MG63 (cell line): ENCODE measurements at places on chromosomes 2 and 18. TPM values are rescaled to one million over a fixed set of nuclear protein-coding genes. Genes with fewer than 3 reads are reported as not detected.

DNA sequence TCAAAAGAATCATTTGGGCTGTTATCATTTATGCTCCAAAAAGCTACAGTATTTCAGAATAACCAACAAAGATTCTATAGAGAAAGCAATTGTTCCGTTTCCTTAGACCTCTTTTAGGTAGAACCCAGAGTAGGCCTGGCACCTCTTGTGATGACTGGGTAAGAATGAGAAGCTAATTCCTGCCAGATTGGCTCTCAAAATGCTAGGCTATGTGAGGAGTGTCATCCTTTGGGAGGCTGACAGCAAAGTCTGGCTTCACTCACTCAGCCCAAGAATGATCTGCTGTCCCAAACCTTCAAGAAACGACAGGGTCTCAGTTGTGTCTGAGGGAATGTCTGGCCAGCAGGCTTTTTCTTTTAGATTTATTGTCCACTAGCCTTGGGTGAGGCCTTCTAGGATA, 4.5 kb downstream of the CERS6 start:
- DNase-seq, result no peak

GRCh38 chr2:11631462-11631861, 38.5 kb downstream of the NTSR2 start:
- peak; percentile 77 for DNase-seq

- no peak for DNase-seq
Measured at GRCh38 chr2:172639256-172639655, 83.4 kb downstream of the PDK1 start.

- no peak for DNase-seq
Measured at GRCh38 chr18:56509656-56510055, 128.7 kb downstream of the TXNL1 start.

DNA sequence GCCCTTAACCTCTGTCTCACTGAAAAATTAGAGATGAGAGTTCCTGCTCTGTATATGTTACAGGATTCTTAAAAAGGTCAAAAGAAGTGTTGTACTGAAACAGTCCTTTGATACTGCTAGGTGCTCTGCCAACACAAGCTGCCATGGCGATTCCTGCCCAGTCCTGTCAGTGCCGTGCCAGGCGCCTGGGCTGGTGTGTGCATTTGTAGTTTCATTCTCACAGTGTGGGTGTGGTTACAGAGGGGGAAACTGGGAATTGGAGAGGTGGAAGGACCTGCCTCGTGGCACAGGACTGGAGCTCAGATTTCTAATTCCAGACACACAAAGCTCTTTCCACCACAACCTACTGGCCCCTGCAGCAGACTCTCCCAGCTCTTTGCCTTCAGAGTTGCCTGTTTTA, 122.3 kb upstream of the RAB6C start:
- DNase-seq, result peak; percentile 17

DNA sequence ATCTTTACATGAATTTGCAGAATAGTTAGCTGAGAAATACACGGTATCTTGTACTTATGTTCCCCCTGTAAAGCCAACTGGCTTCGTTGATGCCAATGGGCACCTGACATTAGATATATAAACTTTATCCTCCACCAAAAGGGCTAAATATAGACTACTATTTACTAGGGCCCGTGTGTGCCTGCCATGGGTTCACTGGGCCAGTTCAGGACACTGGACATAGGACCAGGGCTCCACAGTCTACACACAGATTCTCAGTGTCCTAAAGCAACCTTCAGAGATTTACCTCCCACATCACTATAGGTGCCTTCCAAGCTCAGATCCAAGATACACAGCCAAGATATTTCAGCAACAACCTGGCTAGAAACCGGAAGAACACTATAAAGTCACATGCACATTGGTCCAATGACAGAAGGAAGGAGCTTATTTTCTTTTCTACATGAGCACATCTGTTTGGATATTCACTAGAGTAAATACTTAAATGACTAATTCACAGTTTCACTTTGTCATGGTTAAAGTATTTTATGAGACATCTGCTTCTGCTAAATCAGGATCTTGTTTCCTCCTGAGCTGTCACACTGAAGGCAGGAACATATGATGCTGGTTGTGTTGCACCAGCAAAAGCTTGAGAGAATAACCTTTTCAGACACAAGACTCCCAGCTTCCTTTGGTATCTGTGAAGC, 95.1 kb downstream of the MYO5B start:
- DNase-seq, result peak; percentile 6

DNA sequence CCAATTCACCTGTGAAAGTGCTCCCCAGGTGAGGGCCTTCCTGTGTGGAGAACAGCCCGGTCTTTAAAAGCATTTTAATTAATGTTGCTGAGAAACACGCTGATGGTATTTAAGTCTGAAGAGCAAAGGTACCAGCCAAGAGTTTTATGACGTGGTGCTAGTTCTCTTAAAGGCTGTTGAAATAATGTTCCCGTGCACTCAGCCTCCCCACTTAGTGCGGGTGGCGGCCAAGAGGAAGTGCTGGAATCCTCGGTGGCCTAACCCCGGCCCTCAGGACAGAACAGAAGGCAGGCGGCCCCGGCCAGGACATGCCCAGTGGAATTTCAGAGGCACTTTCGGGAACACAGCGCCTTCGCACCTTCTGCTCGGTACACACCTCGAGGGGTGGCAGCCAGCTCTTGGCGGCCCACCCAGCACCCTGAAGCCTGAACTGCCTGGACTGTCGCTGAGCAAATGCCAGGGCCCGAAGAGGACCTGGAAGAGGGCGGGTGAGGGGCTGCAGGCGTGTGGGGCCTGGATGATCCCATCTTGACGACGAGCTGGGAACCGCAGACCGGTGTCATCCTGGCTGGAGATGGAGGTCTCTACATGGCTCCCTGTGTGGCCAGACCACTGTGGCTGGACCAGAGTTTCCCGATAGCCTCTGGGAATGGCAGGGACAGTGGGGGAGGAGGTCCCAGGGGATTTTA, 142.9 kb downstream of the ASB1 start:
- DNase-seq, result no peak

DNA sequence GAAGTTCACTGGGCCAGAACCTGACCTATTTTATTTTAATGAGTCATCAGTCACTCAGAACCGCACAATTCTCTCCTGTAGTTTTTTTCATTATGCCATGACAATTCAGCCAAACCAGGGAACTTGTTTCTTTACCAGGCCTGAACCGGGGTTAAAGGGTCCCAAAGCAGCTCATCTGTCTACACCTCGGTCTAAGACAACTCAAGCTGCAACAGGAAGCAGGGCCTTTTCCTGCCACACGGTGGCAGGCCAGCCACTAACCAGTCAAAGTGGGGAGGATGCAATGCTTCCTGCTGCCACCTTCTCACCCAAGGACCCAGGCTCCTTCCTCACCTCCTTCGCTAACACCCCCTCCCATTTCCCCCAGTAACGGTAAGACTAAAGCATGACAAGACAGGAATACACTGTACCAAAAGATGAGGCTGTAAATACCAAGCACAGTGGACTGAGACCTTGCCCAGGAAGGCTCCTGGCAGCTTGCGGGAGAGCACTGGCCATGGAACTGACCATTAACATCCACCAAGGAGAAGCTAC, 56.7 kb upstream of the ACKR3 start:
- DNase-seq, result peak; percentile 46

GRCh38 chr2:34660741-34661140, 1061.6 kb upstream of the FAM98A start:
- no peak for DNase-seq

- no peak for DNase-seq
Measured at GRCh38 chr2:186595219-186595618, 5.4 kb downstream of the ITGAV start.

- no peak for DNase-seq
Measured at GRCh38 chr2:17763641-17764333, 9.8 kb downstream of the GEN1 start.

DNA sequence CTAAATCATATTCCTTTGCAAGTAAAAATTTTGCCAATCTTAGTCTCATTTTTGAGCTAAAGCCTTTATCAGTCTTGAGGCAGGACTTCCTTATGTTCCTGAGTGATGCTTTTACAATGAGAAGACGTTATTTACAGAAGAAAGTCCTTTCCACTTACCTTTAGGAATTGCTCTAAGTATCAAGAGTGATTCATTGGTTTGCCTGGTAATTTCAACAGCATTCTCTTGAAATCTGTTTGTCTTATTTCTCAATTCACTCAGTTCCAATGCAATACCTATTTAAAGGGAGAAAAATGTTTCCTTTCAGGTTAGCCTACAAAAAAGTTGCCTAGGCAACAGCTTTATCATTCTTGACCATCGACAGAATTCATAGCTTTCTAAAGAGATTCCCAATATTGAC, 137.2 kb downstream of the LAMA1 start:
- no peak for DNase-seq

- no peak for DNase-seq
Measured at GRCh38 chr2:205358351-205358815, 323.9 kb upstream of the NRP2 start.

DNA sequence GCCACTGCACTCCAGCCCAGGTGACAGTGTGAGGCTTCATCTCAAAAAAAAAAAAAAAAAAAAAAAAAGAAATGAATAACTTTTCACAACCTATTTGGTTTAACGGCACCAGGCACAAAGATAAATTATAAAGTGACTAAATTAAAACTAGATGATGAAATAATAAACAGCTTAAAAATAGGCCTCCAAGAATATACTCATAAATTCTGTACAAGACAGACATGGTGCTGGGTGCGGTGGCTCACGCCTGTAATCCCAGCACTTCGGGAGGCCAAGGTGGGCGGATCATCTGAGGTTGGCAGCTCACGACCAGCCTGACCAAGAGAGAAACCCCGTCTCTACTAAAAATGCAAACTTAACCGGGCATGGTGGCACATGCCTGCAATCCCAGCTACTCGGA, 19.7 kb downstream of the USP34 start:
- DNase-seq, result no peak

- no peak for DNase-seq
Measured at GRCh38 chr2:24317491-24317920, 42.8 kb downstream of the ITSN2 start.

- no peak for DNase-seq
Measured at GRCh38 chr2:18752022-18752493, 162.7 kb upstream of the NT5C1B start.

GRCh38 chr18:47881752-47882455, 48.6 kb downstream of the SMAD2 start:
- DNase-seq, result peak; percentile 10

DNA sequence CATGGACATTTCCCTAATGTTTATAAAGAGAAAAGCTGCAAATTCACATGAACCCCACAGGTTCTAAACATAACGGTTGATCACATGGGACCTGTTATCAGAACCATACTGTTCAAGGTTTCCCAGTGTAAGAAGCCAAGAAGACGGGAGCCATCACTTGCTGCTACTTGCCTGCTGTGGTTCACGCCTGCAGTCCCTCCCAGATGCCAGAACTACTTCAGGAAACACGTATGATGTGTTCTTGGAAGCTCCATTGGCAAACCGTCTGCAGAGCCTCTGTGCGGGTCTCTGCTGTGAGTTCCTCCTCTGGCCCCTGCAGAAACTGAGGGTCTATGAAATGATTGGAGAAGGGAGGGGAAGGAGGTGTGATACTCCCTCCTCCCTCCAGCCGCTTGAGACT, 75.2 kb downstream of the CABLES1 start:
- no peak for DNase-seq

CCDC68 gene
- total RNA-seq, result 0.46 and 1.5 TPM in 2 replicates

TRAF3IP1 gene
- 3.3 and 3.8 TPM in 2 replicates for total RNA-seq

ADAM23 gene
- total RNA-seq, result 1.1 and 1.2 TPM in 2 replicates

ANKRD30B gene
- 0.13 and 0.67 TPM in 2 replicates for total RNA-seq

AOX1 gene
- total RNA-seq, result 19.1 and 20.6 TPM in 2 replicates

RGPD4 gene
- total RNA-seq, result 0.05 TPM in 1 of 2 replicates, not detected in the other

GLI2 gene
- 0.47 and 1.3 TPM in 2 replicates for total RNA-seq

SUPT7L gene
- total RNA-seq, result 11.3 and 14.7 TPM in 2 replicates
